ENCODE measurements at places on chromosomes 12 and 14.

DNA sequence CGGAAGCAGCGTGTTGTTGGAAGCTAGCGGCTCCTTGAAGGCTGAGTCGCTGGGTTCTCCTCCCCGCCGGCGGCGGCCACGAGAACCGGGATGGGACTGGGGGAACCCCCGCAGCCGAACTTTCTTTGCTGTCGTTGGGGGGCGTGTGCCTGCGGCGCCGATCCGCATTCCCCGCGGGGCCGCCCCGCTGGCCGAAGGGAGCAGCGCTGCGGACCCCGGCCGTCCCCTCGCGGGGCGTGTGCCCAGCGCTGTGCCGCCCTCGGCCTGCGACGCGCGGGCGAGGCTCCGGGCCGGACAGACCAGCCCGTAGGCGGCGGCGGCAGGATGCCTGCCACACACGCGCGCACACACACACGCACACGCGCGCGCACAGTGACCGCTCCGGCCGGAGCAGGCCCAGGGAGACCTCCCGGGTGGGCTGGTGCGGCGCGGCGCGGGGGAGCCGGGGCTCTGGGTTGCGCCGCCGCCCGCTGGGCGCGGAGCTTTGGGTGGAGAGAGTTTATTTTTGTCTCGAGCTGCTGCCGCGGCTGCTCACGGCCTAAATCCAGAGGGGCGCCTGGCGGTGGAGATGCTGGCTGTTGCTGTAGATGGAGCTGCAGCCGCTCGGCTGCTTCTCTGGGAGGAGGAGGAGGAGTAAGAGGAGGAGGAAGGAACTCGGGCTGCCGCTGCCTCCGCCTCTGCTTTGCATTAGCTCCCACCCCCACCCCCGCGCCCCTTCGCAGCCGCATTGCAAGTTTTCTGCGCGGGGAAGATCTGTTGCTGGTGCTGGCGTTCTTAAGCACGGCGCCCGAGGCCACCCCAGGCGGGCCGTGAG is at the start of gene SAMD4A:
Gene SAMD4A (plus strand): TSS at position 719 of the 814 bp plus-strand sequence. CDS start 789 bp downstream, outside the sequence.
- peak; percentile 72 for DNase-seq

DNA sequence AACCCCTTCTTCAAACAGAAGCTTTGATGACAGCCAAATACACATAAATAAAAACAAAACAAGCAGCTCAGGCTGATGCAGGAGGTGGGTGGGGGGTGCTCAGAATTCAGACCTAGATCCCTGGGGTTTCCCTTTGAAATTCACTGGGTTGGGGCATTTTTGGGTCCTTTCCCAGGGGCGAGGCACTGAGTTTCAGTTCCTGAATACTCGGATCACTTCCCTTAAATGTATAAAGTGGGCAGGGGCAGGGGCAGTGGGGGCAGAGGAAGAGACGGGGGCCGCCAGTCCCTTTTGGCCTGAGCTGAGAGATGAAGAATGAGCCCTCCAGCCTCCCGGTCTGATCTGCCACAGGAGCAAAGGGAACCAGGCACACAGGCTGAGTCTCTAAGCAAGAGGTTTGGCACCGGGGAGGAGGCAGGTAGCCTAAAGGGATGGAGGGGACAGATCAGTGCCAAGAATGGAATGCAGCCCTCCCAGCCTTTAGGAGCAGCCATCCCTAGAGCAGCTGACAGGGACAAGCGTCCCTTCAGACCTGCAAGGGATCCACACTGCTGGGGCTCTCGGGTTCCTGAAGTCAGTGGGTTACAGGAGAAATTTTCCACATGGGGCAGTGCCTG is 20.3 kb downstream of the KDM2B start:
- no peak for DNase-seq

DNA sequence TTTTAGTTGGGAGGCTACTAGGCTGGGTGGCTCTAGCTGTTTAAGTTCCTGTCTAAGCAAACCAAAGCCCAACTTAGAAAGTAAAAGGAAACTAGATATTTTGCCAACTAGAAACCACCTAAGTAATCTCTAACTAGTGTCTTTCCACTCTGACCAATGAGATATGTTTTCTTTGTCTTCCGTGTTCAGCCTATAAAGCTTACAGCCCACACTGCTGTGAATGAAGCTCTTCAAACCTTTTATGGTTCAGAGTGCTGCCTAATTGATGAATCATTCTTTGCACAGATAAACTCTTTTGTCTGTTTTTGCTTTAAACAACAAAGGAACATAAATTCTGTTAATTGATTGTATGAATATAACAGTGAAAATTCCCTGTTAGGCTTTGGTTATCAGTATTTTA is 66.1 kb downstream of the FUT8 start:
- DNase-seq, result no peak

GRCh38 chr12:108839018-108839889 is 18.1 kb downstream of the SSH1 start:
- no peak for DNase-seq

- no peak for DNase-seq
Observed at GRCh38 chr12:26319511-26319910, 124.1 kb downstream of the SSPN start.

- DNase-seq, result no peak
Observed at GRCh38 chr12:15320881-15321280, 1.4 kb upstream of the PTPRO start.

DNA sequence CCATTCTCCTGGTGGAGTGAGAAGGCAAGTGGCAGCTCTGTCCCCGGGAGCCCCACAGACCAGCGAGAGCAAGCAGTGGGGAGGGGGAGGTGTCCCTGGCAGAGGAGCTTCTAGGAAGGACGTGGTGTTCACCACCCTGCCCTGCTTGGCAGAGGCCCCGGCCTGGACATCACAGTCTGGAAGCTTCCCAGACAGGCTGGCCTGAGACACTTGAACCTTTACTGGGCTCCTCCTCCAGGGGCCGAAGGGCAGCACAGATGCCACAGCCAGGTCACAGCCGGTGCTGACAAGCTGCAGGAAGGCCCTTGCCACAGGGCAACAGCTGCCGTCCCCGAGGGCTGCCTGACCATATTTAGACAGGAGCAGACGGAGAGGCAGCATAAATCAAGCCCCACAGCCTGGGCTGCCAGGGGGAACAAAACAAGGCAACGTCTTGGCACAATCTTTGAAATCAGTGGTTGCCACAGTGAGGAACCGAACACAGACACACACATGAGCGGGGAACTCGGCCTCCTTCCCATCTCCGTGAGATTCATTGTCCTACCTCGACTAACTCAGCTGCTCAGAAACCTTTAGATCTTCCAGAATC is 28.5 kb downstream of the PRIMA1 start:
- no peak for DNase-seq

- no peak for DNase-seq
Observed at GRCh38 chr14:94560751-94561655, at the start of gene SERPINA4. Gene SERPINA4 (plus strand): TSS chr14:94561442. CDS start chr14:94563483, 2,041 bp downstream.

DNA sequence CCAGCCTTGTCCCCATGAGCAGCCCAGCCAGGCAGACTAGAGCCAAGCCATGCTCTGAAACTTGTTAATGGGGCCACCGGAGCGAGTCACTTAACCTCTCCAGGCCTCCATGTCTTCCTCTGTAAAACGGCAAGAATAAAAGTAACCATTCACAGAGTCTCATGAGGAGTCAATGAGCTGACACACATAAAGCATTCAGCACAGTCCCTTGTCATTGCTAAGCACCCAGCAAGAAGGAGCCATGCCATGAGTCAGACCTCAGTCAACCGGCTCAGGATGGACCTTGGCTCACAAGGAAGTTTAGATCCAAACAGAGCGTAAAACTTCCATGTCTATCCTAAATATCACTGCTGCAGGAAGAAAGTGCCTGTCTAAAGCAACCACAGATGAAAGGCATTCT is 10.6 kb downstream of the FICD start:
- no peak for DNase-seq

- peak; percentile 66 for DNase-seq
Observed at GRCh38 chr12:11885261-11886038, 185.3 kb upstream of the BCL2L14 start.

DNA sequence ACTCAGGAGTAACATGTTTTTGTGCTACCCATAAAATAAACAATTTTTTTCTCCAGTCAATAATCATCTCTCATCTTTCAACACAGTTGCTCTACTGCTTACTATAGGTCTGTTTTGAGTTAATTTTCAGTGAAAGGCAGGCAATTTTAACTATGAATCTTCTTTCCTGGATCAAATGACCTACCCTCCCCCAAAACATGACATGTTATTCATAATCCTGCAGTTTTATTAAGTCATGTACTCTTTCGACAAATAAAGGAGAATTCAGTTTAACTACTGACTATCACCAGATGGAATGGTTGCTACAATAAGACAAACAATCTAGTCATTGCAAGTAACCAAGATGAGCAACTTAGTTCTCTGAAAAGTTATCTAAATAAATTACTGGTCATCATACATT is 106.0 kb upstream of the FAR2 start:
- no peak for DNase-seq

DNA sequence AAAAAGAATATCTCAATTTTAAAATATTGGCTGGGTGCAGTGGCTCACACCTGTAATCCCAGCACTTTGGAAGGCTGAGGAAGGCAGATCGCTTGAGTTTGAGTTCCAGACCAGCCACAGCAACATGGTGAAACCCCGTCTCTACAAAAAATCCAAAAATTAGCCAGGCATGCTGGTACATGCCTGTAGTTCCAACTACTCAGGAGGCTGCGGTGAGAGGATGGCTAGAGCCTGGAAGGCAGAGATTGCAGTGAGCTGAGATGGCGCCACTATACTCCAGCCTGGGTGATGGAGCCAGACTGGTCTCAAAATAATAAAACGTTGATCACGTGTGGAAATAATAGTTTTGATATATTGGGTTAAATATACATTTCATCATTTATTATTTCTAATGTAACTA is 5.7 kb downstream of the MTRFR start:
- DNase-seq, result no peak
